ENCODE measurements at places on chromosomes 6 and 20.

- DNase-seq = peak; percentile 92
Observed at GRCh38 chr20:20358801-20359200, 9.1 kb upstream of the INSM1 start.

DNA sequence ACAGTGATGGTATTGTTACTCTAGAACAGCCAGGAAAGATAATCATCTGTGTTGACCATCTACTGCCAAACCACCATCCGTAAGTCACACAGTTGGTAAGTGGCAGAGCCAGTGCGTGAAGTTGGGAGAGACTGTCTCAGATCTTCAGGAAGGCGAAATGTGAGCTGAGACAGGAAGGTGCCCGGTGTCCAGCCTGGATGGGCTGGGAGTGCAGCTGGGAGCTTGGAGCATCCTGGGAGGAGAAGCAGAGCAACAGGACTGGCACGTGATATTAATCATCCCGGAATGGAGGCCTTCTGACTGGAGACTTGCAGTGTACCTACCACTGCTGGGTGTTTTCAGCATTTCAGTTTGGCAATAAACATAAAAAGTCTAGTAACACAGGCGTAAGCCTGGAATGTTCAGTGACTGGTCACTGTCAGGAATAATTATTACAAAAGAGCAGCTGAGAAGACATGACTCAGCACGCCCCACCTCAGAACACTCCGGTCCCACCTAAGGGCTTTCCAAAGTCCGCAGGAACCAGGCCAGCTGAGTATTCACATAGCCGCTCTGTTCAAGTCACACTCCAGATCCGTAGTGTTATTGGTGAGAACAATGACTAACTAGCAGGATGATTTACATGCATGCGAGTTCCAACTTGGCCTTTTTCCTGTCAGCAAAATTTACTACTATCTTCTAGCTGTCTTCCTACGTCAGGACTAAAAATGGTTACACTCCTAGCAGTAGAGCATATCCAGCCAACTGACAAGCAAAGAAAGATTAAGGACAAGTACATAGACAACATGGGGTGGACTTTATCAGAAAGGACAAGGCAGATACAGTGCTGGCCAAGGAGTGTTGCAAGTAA lies 45.1 kb upstream of the PNRC1 start:
- no peak for DNase-seq

DNA sequence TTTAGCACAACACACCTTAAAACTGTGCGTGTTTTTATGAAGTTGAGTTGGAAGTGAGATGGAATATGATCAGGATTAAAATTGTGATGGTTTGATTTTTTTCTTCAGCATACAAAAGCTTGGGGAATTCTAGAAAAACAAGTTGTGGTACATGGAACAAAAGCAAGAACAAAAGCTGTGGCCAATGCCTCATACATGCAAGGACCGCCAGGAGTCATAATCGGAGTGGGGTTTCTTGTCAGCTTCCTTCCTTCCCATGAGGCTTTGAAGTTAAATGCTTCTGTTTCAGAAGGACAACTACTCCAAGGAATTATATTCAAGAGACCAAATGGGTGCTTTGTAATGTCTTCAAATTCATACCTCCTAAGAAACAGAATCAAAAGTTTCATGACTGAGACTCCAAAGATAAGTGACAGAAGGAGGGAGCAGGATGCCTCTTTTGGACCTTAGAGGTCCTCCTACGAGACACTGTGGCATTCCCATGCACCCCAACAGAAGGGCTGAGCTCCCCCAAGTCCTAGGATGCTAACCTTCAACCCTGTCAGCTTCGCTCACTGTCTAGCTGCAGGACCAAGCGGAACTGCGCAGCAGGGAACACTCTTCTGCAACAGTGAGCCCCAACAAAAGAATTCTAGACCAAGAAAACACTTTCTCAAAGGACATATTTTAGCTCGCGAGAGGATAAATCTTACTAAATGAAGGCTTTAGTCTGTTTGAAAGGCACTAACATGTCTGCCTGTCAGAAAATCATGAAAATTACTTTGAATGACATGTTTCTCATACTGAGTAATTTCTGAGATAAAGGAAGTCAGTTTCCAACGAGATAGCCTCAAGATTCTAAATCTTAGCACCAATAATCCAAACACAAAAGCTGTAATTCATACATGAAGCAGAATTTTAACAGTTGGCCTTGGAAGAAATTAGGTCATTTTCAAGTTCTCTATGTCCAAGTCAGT lies 108.5 kb upstream of the NHSL1 start:
- no peak for DNase-seq

DNA sequence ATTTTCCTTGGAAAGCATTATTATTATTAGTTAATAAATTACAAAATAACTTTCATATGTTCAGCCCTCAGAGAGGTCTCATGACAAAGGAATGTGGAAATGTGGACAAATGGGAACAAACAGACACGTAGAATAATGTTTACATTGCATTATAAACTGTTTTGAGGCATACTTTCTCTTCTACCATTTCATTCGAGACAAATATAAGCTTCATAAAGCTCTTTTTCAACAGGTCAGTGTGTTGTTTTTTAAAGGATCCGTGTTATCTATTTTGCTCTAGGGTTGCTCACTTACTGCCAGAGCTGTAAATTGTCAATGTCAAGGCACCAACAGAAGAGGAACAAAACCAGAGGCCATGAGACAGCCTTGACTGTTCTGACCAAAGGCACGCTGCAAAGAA lies 256.8 kb downstream of the PHACTR1 start:
- no peak for DNase-seq
